ENCODE measurements at places on chromosomes 1 and 21. TPM values are rescaled to one million over a fixed set of nuclear protein-coding genes. Genes with fewer than 3 reads are reported as not detected.

GRCh38 chr1:159188375-159188788 is 16.3 kb upstream of the ACKR1 start:
- peak; percentile 53 for DNase-seq

The TFF1 gene
- 25.8 TPM for total RNA-seq

DNA sequence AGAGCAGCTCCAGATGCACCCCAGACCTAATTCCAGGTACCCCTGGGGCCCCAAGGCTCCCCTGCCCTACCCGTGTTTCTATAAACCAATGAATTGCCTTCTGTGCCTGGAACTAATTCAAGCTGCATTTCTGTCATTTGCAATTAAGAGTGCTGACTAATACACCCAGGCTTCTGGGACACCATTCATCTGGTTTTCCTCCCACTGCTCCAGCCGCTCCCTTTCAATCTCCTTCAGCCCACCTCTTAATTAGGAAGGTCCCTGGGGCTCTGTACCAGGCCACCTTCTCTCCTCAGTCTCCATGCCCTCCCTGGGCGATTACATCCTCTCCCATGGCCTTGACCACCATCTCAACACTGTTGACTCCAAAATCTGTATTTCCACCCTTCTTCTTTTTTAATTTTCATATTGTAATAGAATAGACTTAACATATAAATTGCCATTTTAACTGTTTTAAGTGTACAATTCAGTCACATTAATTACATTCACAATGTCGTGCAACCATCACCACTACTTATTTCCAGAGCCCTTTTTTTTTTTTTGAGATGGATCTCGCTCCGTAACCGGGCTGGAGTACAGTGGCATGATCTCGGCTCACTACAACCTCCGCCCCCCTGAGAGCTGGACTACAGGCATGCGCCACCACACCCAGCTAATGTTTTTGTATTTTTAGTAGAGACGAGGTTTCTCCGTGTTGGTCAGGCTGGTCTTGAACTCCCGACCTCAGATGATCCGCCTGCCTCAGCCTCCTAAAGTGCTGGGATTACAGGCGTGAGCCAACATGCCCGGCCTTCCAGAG is 9.2 kb upstream of the GJB3 start:
- DNase-seq, result no peak

GRCh38 chr1:244412176-244412575 is 39.5 kb downstream of the ADSS2 start:
- DNase-seq, result no peak

The KMO gene
- not detected for total RNA-seq

The ZC3H12A gene
- total RNA-seq, result 31.4 TPM

DNA sequence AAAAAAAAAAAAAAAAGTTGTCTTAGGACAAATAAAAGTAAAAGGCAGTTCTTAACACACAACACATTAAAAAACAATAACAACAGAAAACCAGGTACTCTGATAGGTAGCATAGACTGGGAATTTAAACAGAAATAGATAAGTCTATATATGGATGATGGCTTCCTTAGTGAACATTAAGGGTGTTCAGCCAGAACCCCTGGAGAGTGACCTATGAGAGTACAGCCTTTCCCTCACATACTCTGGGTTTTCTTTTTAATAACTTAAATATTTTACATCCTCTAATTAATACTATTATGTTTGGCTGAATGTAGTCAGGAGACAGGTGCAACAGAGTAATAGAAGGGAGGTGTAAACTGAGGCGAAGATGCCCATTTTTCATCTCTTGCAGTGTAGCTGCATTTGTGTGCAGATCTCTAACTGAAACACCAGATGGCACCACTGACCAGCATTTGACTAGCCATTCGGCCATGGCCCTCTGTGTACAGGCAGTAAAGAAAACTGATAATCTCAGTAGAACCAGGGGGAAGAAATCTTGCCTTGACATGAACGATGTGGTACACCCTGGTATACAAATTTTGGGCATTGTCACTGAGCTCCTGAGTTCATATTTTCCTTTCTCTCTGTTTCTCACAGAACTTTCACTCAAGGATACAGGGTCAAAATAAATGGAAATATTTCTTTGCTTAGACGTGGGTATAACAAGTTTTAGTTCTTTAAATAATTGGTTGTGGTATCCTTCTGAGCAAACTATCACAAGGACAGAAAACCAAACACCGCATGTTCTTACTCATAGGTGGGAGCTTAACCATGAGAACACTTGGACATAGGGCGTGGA is 7.6 kb downstream of the TTF2 start:
- peak; percentile 51 for DNase-seq

GRCh38 chr1:12180903-12181302 is 14.1 kb downstream of the TNFRSF1B start:
- DNase-seq, result no peak

GRCh38 chr1:3429766-3430165 is 24.7 kb upstream of the ARHGEF16 start:
- no peak for DNase-seq

The NR0B2 gene
- total RNA-seq, result 2.7 TPM

- no peak for DNase-seq
Measured at GRCh38 chr1:178232949-178233348, 139.0 kb downstream of the RASAL2 start.

DNA sequence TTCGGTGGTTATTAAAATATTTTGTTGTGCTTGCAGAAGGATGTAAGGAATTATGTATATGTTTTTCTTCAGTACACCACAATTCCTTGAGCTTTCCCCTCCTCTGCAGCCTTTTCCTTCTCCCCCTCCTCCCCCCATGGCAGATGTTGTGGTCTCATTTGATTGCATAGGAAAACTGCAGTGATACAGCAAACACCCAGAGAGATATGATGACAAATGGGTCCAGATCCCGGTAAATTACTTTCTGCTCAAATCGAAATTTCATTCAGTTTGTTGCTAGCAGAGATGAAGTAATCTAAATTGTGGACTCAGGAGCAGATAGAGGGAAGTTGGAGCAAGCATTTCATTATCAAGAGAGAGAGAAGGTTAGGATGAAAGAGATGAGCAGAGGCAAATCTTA is 9.9 kb downstream of the LMO4 start:
- no peak for DNase-seq

DNA sequence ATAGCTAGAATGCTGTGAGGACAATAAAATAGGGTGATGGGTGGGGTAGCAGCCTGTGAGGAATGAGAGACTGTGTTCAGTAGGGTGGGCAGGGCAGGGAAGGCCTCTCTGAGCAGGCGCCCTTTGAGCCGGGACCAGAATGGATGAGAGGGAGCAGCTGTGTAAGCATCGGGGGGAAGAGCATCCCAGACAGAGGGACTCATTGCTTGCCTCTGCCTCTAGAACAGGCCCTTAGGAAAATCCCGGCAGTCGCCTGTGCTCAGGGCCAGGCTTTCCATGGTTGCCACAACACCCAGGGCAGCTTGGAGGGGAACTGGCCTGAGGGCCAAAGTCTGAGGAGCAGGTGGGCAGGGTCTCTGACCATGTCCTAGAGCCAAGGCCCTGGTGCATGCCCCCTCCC is 774 bp downstream of the SLC2A7 start:
- no peak for DNase-seq

The C8B gene
- total RNA-seq, result not detected

GRCh38 chr1:228740543-228741317 is 5.5 kb downstream of the RHOU start:
- DNase-seq, result no peak

Data from transverse colon (tissue), 4 donors.